ENCODE measurements at places on chromosomes 13 and 19.

GRCh38 chr13:55000043-55000442, 1971.4 kb downstream of the OLFM4 start:
- DNase-seq: no peak

GRCh38 chr13:39881887-39882286, 226.4 kb downstream of the COG6 start:
- DNase-seq: no peak

- DNase-seq: no peak
Observed at GRCh38 chr13:36884235-36884634, 35.8 kb downstream of the SMAD9 start.

GRCh38 chr13:113639616-113640262, 18.3 kb downstream of the ATP4B start:
- no peak for DNase-seq

DNA sequence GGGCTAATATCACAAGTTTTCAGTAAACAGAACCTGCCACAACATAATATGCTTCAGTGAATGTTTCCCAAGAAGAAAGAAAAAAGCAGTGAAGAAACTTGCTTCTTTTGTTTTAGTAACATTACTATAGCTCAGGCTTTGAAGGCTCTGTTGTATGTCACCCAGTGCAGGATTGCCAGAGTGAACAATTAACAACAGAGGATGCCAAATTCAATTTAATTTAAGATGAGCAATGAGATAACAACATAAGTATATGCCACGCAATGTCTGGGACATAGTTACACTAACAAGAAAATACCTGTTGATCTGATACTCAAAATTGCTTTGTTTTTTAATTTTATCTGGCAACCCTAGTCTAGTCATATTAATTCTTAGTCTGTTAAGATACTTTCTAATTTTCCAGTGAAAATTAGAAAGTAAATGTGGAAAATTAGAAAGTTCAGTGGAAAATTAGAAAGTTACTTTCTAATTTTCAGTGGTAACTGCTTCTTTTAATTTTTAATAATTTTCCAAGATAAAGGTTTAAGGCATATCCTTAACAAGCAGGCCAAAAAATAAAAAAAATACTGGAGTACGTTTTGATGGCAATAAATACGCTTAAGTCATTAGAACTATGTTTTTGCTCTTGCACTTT, 336.3 kb downstream of the SLITRK6 start:
- DNase-seq: no peak

DNA sequence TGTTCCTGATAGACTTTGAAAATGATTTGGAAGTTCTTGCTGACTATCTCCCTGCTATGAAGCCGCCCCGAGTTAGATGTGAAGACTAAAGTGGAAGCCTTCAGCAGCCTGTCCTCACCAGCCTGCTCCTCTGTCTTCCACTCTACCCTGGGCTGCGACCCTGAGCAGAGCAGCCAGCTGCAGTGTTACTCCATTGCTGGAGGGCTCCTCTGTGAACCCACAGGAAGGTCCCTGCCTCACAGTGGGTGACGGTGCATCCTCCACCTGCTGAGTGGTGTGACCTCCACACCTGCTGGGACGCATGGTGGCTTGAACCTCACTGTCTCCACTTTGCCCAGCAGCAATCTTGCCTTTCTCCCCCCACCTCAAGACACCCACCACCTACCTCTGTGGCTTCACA, 116.4 kb downstream of the IRS2 start:
- DNase-seq: no peak

DNA sequence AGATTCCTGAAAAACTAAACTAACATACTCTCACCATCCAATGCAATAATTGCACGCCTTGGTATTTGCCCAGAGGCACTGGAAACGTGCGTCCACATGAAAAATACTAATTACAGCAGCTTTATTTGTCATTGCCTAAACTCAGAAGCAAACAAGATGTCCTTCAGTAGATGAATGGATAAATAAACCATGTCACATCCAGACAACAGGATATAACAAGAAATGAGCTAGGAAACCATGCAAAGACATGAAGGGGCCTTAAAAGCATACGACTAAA, 25.0 kb downstream of the ELL start:
- no peak for DNase-seq

DNA sequence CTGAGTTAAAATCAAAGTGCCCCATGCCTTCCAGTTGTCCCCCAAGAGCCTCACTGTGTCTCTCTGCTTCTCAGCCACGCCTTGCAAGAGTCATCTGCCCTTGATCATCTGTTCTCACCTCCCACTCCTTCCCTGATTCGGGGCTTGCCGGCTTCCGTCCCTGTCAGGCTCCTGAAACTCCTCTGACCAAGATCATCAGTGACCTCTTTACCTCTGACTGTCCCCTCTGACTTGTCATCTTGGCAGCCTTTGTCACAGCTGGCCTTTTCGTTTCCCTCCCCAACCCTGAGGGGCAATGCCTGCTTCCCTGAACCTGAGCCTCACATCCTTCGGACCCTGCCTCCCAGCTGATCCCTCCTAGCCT, 66.3 kb downstream of the MAP4K1 start:
- DNase-seq: no peak

DNA sequence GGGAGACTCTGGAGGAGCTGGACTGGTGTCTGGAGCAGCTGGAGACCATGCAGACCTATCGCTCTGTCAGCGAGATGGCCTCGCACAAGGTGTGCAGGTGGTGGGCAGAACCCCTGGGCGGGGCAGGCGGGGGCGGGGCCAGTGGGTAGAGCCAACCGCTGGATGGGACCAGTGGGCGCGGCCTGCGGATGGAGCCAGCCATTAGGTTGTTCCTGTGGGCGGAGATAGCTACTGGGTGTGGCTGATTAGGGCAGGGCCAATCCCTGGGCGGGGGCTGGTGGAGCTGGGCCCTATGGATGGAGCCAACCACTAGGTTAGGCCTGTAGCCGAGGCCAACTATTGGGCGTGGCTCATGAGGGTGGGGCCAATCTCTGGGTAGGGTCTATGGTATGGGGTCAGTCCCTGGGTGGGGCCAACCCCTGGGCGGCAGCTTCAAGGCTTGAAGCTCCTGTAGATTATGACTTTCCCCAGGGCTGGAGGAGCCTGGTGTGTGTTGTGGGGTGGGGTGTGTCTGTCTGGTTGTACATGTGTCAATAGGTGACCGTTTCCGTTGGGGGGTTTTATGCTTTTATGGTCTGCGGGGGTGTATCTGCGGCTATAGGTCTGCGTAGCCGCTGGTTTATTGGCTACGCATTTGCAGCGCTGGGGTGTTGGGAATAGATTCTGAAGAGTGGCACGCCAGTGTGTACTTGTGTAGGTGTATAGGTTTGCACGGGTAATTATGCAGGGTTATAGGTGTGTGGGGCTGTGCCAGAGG, 30.7 kb downstream of the PDE4A start:
- DNase-seq: no peak

- DNase-seq: no peak
Observed at GRCh38 chr13:97015661-97016350, 21.5 kb upstream of the OXGR1 start.

- no peak for DNase-seq
Observed at GRCh38 chr19:42277821-42278451, 8.9 kb downstream of the CIC start.

Data from RCC 7860 (cell line).